NCI-H2029 treated with DMSO at 0.1 percent for 48 hours (cell line): ENCODE measurements at places on chromosomes 5 and 9.
A peak's percentile ranks its signal among the peaks of the same experiment; 100 is the strongest.

- DNase-seq, result no peak
These were observed 21.1 kb upstream of the FER start for GRCh38 chr5:108726446-108727235.

DNA sequence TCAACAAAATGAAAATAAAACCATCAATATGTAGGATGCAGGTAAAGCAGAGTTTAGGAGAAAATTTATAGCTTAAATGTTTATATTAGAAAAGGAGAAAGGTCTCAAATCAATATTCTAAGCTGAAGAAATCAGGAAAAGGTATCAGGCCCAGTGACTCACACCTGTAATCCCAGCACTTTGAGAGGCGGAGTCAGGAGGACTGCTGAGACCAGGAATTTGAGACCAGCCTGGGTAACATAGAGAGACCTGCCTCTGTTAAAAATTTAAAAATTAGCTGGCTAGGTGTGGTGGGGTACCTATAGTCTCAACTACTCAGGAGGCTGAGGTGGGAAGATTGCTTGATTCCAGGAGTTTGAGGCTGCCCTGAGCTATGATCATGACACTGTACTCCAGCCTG is 32.2 kb downstream of the CCDC69 start:
- no peak for DNase-seq

GRCh38 chr5:110050640-110051345 is 361.1 kb downstream of the MAN2A1 start:
- DNase-seq, result no peak

GRCh38 chr5:2861605-2862004 is 110.1 kb upstream of the IRX2 start:
- no peak for DNase-seq

DNA sequence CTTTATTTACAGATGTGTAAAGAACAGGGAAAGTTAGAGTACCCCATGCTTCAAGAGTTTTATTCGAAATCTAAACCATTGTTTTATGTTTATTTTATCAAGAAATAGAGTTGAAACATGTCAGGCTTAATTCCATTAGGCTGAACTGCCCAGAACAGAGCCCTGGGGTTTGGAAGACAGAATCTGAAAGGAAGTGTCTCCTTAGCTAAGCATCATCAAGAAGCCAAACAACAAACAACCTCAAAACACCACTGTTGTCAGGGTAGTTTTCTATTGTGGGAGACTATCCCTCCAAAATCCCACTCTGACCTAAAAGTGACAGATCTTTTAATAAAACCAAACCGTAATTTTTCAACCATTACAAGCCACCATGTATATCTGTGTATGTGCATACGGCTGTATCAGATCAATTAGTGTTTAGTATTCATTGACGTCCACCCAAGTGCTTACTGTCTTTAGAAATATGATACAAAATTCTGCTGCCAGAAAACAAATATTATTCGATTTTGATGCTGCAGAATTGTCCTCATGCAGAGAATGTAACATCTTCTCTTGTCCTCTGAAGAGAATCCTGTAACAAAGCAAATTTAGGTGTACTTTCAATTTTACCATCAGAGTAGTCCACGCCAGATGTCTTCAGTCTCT is 271.9 kb upstream of the TMEM161B start:
- no peak for DNase-seq

DNA sequence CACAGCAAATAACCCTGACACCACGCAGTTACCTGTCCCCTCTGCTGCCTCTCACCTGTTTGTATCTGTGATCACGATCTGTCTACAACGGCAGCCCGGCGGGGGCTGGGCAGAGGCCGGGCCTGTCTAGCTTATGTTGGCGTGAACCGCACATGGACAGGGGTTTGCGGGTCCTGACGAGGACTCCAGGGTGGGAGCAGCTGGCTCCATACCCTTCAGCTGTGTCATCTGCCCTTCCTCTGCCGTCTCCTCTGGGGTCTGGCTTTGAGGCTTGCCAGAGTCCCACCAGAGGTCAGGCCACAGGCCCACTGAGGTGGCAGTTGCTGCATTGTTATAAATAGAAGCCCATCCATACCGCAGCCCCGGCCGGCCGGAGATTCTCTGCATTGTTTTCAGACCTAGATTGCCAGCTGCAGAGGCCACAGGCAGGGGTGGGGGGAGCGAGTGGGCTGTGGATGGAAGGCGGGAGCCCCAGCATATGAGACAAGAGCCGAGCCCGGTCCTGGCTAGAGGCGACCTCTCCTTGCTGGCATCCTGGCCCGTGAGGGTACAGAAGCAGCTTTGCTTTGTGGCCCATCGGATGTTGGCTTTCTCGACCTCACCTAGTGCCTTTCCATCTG is 37.8 kb downstream of the FAM78A start:
- no peak for DNase-seq

DNA sequence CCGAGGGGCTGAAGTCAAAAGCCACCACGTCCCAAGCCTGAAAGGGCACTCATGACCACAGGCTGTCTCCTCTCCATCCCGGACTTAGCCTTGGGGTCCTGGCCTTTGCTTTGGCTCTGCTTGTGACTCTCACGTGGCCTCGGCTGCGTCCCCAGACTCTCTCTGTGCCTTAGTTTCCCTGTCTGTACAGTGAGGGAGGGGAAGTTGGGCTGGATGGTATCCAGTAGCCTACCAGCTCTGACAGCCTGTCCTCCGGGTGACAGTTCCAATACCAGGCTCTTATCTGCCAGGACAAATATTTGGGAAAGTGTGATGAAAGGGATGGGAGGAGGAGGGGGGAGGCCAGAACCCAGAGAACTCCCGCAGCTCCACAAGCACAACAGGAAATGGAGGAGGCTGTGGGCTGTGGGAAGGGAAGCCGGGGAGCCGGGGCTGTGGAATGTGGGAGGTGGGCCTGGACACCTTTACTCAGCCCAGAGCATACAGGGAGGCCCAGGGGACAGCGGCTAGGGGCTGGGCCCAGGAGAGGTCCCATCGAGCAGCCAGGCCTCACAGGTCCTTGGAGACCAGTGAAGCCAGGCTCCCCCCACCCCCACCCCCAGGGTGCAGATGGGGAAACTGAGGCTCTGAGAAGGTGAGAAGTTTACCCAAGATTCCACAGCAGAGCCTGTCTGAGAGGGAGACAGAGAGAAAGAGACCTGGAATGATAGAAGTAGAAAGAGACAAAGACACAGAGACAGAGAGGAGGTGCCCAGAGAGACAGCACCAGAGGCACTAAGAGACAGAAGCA is 18.3 kb downstream of the PDGFRB start:
- no peak for DNase-seq

DNA sequence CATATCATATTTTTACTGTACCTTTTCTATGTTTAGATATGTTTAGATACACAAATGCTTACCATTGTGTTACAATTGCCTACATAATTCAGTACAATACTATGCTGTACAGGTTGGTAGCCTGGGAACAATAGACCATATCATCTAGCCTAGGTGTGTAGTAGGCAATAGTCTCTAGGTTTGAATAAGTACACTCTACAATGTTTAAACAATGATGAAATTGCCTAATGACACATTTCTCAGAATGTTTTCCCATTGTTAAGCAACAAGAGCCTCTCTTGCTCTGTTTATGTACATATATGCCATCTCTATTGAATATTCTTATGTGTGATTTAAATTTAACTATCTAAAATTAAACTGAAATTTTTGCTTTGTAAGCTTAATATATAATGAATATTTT is 209.6 kb upstream of the ST8SIA4 start:
- DNase-seq, result peak; percentile 61

GRCh38 chr9:68530618-68531017 is 10.1 kb downstream of the TMEM252 start:
- DNase-seq, result no peak

- no peak for DNase-seq
These were observed 297.0 kb downstream of the EFNA5 start for GRCh38 chr5:107373549-107374263.

- no peak for DNase-seq
These were observed 43.5 kb upstream of the COL15A1 start for GRCh38 chr9:98900244-98900643.

DNA sequence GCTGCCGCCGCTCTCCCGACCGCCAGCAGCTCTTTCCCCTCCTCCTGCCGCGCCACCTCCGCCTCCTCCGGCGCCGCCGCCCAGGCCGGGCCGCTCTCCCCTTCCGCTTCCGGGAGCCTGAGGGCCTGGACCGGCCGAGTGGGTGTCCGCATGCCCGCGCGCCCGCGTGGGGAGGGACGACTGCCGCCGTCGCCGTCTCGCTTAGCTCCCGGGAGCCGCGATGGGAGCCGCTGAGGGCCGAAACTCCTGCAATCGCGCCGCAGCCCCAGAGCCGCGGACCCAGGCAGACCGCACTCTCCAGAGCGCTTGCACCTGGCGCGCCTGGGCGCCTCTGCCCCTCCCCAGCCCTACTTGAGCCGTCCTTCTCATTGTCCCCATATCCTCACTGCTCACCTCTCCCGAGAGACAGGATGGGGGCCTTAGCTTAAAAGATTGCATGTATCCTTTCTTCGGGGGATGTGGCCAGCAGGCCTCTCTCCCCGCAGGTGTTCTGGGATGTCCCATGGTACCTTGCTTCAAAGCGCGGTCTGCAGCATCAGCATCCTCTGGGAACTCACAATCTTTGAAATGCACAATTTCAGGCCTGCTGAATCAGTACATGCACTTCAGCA is at the start of gene ZDHHC21:
TSS of gene ZDHHC21 (minus strand) at position 182 of the 611 bp plus-strand sequence. CDS start 19,092 bp downstream, outside the sequence.
- DNase-seq, result no peak

DNA sequence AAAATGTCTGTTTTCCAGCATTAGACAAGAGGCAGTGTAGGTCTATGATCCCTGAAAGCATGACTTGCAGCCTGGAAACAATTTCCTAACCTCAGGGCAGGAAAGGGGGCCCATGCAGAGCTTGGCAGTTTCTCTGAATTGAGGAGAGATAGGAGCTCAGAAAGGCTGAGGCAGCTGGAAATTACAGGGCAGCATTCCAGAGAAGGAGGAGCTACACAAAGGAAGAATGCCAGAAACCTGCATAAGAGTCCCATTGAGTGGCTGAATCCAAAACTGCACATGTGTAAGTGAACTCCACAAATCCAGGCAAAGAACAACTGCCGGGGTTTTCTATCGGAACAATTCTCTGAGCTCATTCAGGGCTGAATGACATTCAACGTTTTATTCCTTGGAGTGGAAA is 346.8 kb downstream of the PIK3R1 start:
- DNase-seq, result peak; percentile 96

DNA sequence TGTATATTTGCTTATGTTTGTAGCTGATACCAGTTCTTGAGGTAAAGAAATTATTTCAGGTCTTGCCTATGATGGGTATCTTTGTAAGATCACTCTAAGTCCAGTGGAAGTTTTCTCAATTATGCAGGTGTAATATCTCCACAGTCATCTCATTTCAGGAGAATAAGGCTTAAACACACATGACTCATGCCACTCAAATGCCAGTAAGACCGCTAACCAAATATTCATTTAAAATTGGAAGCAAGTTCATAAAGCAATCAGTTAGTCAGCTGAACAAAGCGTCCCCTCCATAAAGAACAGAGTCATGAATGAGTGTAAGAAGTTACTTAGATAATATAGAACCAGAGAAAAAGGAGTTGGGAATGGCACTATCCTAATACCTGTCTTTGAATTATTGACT is 248.7 kb downstream of the LURAP1L start:
- no peak for DNase-seq

GRCh38 chr5:135810188-135810943 is 24.1 kb upstream of the SLC25A48 start:
- no peak for DNase-seq

DNA sequence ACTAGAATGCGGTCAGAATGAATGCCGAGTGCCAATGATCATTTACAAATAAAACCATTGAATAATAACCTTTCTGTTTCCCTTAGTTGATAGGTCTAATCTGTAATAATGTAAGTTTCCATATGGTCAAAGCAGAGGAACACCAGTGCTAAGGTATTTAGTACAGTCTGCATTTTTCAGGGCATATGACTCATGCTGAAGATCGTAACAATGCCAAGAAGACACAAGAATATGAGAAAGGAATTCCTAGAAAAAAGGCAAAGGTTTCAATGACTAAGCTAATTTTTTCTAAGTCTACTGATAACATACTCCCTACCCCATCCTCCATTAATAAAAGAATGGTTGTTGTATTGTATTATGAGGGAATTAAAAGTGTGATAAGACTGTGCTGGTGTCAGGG is 2.8 kb downstream of the OR1L8 start:
- DNase-seq, result no peak

DNA sequence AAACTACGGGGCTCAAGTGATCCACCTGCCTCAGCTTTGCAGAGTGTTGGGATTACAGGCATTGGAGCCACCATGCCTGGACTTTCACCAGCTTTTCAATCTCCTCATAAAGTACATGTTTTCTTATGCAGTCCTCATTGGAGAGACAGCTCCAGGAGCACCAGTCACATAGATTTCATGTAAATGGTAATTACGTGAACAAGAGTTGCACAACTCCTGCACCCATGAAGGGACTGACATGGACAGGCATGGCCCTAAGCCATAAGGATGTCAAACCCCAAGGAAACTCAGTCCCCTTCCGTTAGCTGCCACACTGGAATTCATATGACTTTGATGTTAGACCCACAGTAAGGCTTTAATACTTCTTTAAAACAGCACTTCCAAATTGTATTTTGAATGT is 7.6 kb upstream of the ADGRV1 start:
- DNase-seq, result no peak

- no peak for DNase-seq
These were observed 218.8 kb upstream of the TBCA start for GRCh38 chr5:77994943-77995342.

- no peak for DNase-seq
These were observed 11.3 kb upstream of the MIER3 start for GRCh38 chr5:56963246-56963645.

- DNase-seq, result no peak
These were observed at the start of gene GAPT for GRCh38 chr5:58491216-58491892. Gene GAPT (plus strand): TSS chr5:58491435. CDS start chr5:58494537, 3,102 bp downstream.

GRCh38 chr9:112339886-112340285 is 6.5 kb upstream of the PTBP3 start:
- no peak for DNase-seq

- no peak for DNase-seq
These were observed at the start of gene EDIL3 for GRCh38 chr5:84384604-84385575. Gene EDIL3 (minus strand): TSS chr5:84384880. CDS start chr5:84384374, 506 bp downstream.

DNA sequence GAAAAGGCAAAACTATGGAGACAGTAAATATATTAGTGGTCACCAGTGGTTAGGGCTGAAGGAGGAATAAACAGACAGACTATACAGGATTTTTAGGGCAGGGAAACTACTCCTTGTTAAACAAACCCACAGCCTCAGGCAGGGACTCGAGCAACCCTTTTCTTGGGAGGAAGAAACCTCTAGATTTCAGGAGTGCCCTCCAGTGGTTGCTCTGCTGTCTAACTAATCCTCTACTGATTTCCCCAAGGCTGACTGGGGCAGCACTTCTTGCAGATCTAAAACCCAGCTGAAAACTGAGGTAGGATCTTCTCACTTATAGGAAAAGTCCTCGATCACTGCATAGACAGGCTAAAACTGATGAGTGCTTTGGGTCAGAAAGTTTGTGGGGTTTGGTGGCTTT is 176.8 kb downstream of the ISOC1 start:
- no peak for DNase-seq
